CD4-positive, alpha-beta T cell (primary cell): ENCODE measurements at places on chromosomes 6 and 20. TPM values are rescaled to one million over a fixed set of nuclear protein-coding genes. Genes with fewer than 3 reads are reported as not detected.

CENPW gene
- 1.0 TPM for total RNA-seq

- DNase-seq: no peak
- H3K4me3 ChIP-seq: no peak overlapping the region
- H3K27me3 ChIP-seq: no peaks in the 10 kb centered on the region
- peaks cover 7% of the 10 kb centered on the region for H3K4me1 ChIP-seq
- no peak overlapping the region for H3K27ac ChIP-seq
Measured at GRCh38 chr6:4608361-4609115, 167.7 kb upstream of the CDYL start.

DNA sequence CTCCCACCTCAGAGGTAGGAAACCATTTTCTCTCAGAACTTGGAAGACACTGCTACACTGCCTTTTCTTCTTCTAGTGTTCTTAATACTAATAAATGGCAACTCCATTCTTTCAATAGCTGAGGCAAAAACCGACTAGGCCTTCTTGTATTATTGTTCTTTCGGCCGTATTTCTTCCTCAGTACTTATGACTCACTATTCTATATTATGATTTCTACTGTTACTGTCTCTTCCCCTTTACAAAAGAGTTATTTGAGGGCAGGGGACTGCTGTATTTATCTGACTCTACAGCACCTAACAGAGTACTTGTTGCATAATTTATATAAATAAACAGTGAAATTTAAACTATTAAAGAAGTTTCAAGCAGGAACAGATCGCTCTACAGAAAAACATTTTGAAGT lies 3.1 kb downstream of the DNAAF9 start:
- H3K27me3 ChIP-seq: no peaks in the 10 kb centered on the region
- H3K4me1 ChIP-seq: peaks cover 24% of the 10 kb centered on the region
- no peak overlapping the region for H3K4me3 ChIP-seq
- H3K27ac ChIP-seq: no peak overlapping the region
- H3K36me3 ChIP-seq: no peaks in the 10 kb centered on the region

DNA sequence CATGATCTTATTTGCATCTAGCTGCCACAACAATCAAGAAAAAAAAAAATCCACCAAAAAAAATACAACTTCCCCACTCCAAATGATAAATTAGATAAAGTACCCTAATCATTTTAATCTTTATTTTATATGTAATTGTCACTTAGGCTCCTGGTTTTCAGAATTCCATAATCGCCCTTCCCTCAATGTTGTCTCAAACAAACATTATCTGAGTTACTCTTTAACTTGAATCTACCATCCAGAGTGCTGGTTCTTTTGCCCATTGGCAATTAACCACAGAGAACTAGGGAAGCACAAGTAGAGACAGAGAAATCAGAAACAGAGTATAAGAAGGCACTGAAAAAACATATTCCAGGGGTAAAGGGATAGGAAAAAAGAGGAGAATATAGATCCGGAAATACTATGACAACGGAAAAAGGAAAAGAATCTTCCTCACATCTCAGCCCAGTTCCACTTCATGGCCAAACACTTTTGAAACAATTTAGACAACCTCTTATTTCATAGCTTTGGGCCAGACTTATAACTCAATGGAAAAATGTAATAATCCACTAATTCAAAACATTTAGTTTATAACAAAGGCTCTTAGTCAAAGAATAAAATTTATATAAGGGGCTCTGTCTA lies 861 bp upstream of the NHSL1 start:
- H3K4me1 ChIP-seq: no peaks in the 10 kb centered on the region
- peaks cover 3% of the 10 kb centered on the region for H3K27me3 ChIP-seq
- no peak overlapping the region for H3K27ac ChIP-seq
- DNase-seq: no peak

DNA sequence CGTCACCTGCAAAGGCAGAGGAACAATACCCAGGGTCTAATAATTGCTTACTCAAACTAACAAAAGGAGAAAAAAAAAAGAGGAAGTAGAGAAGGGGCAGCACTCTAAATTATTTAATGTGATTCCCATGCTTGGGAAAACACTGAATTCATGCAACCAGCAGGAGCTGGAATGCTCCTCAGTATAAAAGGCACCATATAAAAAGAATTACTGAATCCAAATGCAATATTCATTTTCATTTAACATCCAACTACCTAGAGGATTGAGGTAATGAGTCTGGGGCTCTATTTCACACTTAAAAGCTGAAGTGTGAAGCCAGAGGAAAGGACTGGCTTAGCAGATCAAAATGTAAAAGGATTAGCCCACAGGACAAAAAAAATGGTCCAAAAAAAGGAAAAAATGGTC lies 8.7 kb downstream of the B4GALT5 start:
- DNase-seq: no peak
- H3K36me3 ChIP-seq: no peaks in the 10 kb centered on the region
- no peaks in the 10 kb centered on the region for H3K27me3 ChIP-seq
- no peak overlapping the region for H3K4me3 ChIP-seq

DNA sequence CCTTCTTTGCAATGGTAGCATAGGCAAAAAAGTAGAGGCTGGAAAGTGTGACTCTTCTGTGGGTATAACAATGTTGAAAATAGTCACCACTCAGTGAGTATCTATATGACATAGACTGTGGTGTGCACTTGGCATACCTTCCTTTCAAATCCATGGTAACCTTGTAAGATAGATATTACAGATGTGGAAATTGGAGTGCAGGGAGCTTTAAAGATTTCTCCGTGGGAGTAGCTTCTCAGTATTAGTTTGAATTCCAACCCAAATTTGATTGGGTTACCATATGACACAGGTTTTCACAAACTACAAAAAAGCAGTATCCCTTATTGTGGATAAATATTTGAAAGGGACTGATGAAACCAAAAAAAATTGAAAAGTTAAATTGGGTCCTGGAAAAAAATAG lies 163.8 kb downstream of the CLVS2 start:
- no peaks in the 10 kb centered on the region for H3K27me3 ChIP-seq
- H3K4me1 ChIP-seq: no peaks in the 10 kb centered on the region
- H3K27ac ChIP-seq: no peak overlapping the region
- no peaks in the 10 kb centered on the region for H3K36me3 ChIP-seq
- DNase-seq: no peak
- no peak overlapping the region for H3K4me3 ChIP-seq

DNA sequence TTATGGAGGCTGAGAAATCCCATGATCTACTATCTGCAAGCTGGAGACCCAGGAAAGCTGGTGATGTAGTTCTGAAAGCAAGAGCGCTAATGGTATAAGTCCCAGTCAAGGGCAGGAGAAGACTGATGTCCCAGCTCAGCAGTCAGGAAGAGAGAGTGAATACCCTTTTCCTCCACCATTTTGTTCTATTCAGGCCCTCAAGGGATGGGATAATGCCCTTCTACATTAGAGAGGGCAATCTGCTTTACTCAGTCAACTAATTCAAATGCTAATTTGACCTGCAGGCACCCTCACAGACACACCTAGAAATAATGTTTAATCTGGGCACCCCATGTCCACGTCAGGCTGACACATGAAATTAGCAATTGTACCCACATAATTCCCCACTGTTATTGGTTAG lies 10.8 kb upstream of the FYN start:
- H3K36me3 ChIP-seq: no peaks in the 10 kb centered on the region
- no peak for DNase-seq
- H3K4me1 ChIP-seq: no peaks in the 10 kb centered on the region
- no peaks in the 10 kb centered on the region for H3K27me3 ChIP-seq
- H3K27ac ChIP-seq: no peak overlapping the region
- H3K4me3 ChIP-seq: no peak overlapping the region

DNA sequence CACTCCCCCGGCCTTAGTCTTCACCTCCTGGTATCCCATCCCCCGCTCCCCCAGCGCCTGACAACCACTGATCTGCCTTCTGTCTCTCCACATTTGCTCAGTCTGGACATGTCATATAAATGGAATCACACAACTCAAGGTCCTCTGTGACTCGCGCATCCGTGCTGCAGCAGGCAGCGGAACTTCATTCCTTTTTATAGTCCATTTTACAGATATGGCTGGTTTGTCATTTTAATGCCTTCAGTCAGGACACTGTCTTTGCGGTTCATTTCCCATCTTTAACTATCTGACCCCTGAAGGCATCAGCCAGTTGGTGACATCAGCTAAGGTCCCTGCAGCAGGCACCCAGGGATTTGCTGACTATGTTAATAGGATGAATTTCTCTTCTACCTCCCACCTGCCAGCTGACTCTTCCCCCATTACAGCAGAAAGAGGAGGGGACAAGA lies 125.7 kb downstream of the ZMYND8 start:
- H3K36me3 ChIP-seq: peaks cover 89% of the 10 kb centered on the region
- no peaks in the 10 kb centered on the region for H3K4me1 ChIP-seq
- no peaks in the 10 kb centered on the region for H3K27me3 ChIP-seq
- H3K27ac ChIP-seq: no peak overlapping the region

DACT2 gene
- total RNA-seq: not detected
